ENCODE measurements at places on chromosomes 7 and 10.

DNA sequence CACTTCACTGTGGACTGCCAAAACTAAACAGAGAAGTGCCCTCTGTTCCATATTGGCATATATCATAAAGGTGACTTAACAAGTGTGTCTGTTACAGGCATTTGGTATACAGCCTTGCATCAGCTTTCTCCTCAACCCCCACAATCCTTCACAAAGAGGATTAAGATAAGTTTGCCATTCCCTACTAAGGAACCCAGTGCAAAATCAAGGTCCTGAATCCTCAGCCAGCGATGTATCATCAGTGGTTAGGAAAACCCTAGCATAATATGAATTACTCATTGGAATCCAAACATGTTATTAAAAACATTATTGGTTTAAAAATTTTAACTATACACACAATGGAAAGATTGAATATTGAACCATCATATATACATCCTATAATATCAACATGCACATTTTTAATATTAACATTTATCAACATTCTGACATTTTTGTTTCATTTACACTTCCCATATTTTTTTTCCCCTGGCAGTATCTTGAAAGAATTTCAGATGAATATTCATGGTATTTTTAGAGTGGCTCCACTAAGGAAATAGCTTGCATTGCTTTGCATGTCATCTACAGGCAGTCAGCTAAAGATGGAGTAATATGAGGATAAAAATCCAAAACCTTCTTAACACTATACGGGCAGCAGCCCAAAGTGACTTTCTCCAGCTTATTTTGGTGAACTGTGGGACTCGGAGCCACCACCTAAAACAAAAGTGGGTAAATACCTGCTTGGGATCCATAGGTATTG is 215.6 kb upstream of the CHRM2 start:
- DNase-seq = no peak

DNA sequence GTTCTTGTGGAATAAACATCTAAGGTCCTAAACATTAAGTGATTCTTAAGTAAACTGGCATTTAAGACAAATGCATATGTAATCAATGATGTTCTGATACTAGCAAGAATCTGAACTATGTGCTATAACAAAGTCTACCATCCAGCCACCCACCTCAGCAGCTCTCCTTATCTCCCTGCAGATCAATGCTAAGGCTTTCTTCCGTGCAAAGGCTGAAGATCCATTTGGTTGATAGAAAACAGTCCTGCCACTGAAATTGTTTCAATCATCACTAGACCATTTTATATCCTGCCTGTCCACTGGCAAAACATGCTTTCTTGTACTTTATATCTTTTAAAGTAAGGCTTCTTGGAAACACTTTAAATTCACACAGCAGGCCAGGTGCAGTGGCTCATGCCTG is 6.3 kb upstream of the SMKR1 start:
- DNase-seq = no peak

GRCh38 chr10:70970830-70971229 is 82.5 kb upstream of the PCBD1 start:
- no peak for DNase-seq

- no peak for DNase-seq
Observed at GRCh38 chr7:84700563-84701370, 486.1 kb downstream of the SEMA3D start.

DNA sequence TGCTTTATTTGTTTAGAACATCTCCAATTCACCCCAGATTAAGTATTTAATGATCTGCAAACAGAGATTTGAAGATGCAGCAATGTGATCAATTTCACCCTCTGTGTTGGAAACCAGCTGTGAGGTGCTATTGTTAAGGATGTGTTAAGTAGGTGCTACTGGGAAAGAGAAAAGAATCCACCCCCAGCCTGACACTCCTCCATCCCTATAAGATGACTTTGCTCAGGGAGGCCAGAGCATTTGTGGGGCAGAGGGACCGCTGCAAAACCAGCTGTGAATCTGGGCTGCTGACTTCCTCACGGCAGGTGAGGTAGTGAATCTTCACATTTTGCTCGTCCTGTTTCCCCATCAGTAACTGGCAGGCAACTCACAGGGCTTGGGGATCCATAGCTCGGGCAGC is 297.5 kb downstream of the GFRA1 start:
- no peak for DNase-seq
